RCC 7860 (cell line): ENCODE measurements at places on chromosomes 1 and 21.
A peak's percentile ranks its signal among the peaks of the same experiment; 100 is the strongest.

DNA sequence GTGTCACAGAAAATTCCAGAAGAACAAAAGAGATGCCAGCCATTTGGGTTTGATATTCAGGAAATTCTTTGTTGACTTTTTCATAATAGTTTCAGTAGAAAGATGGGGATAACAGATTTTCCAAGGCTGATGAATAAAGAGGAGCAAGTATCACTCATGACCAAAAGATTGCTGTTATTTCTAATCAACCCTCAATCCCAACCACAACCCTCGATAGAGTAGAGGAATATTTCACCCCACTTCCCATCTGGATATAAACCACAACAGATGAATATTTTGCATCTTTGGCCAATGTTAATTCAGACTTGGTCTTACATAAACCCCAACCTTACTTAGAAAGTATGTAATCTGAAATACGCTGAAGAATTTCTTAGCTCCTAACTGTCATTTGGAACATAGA is 232.4 kb downstream of the SEC16B start:
- no peak for DNase-seq

DNA sequence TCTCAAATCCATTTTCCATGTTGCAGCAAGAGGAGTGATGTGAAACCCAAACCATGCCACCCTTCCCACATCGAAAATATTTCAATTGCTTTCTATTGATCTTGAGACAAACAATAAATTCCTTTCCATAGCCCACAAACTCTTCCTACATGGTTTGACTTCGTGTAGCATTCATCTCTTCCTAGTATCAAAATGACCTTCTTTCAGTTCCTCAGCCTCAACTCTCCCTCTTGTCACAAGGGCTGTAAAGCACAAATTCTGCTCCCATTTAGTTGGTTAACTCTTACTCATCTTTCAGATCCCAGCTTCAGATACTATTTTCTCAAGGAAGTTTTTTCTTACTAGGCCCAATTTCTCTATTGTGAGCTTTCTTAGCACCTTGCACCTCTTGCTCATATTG is 99.0 kb downstream of the ZNF281 start:
- DNase-seq, result no peak

DNA sequence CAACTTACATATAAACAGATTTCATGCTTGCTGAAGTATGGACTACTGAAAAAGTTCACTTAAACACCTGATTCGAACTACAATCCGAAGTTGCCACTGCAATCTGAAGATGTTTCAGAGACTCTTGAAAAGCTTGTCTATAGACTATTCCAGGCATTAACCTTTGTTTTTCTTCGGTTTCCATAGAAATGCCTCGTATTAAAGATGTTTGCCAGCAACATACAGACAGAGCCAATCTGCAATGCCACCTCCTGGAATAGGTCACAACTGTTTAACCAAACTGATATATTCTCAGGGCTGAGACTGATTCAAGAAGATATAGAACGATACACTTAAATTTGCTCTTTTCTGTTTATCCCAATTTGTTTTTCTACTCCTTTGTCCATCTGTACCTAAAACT is 28.9 kb upstream of the DMRTB1 start:
- DNase-seq, result no peak

DNA sequence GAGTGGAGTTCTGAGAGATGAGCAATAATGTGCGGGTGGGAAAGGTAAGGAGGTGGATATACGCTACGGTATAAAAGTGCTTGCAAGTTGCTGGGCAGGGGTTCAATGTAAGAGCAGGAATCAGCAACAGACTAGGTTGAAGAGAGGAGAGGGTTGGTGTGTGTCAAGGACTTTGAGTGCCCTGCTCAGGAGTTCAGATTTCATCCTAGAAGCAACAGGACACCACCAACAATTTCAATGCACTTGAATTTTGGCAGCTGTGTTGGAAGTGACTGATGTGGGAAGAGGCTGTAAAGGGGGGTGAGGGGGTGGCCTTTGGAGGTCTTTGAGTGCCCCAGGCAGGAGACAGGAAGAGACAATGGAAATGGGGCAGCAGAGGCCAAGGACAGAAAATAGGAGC is 57.3 kb downstream of the RHOU start:
- no peak for DNase-seq

DNA sequence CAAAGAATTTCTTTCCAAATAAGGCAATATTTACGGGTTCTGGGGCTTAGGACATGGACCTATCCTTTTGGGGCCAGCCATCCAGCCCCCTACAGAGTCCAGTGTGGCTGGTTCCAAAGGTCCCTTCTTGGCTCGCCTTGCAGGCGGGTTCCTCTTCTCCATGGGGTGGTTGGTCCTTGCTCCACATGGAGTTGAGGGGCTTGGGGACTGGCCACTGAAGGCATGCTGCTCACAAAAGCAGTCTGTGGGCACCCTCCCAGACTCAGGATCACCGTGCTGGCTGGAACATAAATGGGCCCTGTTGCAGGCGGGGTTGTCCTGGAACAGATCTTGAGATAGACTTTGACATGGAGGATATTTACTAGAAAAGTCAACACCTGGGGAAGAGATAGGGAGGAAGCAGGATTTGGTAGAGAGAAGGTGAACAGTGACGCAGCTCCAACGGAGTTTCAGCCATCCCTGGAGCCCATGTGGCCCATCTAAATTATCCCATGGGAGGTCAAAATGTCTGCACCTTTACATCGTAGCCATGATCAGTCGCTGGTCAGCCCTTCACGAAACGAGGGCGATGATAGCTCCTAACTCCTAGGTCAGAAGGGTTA is 39.1 kb upstream of the LRP8 start:
- no peak for DNase-seq

DNA sequence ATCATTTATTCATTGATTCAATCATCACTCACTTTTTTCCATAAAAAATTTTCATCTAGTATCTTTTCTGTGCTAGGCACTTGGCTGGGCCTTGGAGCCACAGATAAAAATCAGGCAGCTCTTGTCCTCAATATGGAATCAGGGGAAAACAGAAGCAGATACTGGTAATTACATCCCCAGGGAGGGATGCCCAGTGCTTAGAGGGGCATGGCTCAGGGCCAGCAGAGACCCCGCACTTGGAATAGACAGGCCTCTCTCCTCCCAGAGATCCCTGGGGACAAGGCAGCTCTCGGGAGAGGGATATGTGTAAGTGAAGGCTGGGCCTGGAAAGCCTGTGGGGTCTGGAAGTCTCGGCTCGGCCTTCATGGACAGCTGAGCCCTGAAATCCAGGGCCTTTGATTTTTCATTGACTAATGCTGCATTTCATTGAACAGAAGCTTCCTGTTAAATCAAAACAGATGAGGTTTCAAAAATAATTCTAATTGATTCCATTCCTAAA is 180.4 kb downstream of the FOXD2 start:
- no peak for DNase-seq

GRCh38 chr1:117059334-117059677 is 820 bp upstream of the TTF2 start:
- DNase-seq, result peak; percentile 9

DNA sequence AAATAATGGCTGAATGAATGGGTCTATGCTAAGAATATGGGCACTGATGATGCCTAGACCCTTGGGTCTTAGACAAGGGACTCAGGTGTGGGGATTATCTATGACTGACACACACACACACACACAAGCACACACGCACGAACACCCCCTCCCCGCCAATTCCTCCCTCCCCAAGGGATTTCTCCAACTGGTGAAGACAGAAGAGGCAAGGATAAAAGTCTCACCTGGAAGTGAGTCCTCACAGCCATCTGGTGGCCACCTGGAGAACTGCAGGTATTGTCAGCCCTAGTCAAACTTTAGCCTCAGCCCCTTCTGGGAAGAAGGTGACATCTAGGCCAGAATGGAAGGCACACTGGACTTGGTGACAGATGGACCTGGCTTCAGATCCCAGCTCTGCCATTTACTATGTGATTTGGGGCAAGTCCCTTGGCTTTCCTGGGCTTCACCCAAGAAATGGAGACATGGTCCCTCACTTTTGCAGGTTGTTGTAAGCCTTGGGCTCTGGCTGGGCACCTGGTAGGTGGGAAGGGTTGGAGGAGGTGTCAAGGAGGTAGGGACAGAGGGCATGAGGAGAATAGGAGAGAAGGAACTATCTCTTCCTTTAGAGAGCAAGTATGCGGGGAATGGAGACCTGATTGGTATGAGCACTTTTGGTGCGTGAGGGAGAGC is 4.0 kb upstream of the GPR3 start:
- peak; percentile 32 for DNase-seq

GRCh38 chr1:173417563-173417962 is 59.6 kb upstream of the PRDX6 start:
- no peak for DNase-seq

DNA sequence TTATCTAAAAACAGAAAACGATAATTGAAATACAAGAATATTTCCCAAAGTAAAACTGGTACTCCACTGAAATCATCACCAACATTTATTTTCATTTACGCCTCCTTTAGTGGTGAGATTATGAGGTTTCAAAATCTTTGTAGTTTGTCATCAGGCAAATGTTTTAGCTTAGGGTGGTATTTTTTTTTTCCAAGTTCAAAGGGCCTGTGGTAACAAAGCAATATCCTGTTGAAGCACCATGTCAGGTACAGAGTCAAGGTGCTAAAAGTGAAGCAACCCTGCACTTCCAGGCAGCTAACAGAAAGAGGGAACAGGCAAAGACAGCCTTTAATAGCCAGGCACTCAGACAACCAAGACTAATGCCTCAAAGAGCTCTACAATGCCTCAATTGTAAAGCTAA is 89.2 kb downstream of the JAK1 start:
- no peak for DNase-seq

DNA sequence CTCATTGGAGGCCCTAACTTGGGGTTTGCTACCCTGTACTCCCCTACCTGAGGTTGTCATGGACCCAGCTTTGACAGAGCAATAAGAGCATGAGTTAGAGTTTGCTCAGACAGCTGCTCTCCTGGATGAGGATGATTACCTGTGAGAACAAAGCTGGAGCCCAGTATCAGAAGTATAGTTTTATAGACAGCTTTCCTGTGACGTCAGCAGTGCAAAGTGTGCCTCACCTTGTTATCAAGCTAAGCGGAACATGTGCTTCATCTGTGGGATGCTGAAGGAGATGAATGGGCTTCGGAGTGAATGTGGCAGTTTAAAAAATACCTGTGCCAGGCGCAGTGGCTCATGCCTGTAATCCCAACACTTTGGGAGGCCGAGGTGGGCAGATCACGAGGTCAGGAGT is 5.4 kb upstream of the WDR47 start:
- no peak for DNase-seq

- DNase-seq, result no peak
These were observed 49.4 kb downstream of the DYRK1A start for GRCh38 chr21:37415939-37416338.

GRCh38 chr1:39528082-39528481 is 36.6 kb downstream of the BMP8A start:
- DNase-seq, result no peak

DNA sequence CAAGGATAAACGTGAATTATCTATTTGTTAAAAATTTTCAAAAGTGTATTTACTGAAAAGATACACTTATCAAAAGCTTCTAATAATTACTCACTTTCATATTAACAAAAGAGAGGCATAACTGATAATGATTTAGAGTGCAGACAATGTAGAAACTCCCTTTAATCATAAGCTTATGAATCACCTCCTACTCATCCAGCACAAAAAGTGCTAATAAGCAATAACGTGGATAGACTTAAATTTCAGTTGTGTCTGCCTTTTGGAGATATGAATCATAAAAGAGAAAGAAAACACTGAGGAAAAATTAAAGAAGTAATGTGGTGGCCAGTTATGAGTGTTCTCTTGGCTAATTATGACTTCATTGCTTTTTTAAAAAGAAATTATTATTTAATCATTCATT is 827.6 kb upstream of the B3GALT2 start:
- DNase-seq, result peak; percentile 18

- DNase-seq, result no peak
These were observed 35.9 kb upstream of the KIF21B start for GRCh38 chr1:201059401-201059800.

DNA sequence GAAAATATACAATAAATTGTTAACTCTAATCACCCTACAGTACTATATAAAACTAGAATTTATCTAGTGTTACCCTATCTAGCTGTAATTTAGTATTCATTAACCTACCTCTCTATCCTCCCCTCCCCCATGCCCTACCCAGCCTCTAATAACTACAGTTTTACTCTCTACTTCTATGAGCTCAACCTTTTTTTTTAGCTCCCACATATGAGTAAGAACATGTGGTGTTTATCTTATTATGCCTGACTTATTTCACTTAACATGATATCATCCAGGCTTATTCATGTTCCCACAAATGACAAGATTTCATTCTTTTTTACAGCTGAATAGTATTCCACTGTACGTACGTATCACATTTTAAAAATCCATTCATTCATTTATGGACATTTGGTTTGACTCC is 46.0 kb upstream of the WARS2 start:
- peak; percentile 50 for DNase-seq

- DNase-seq, result no peak
These were observed 24.8 kb upstream of the KCTD3 start for GRCh38 chr1:215542301-215542700.

- DNase-seq, result no peak
These were observed 6.6 kb upstream of the CALML6 start for GRCh38 chr1:1908506-1908791.

DNA sequence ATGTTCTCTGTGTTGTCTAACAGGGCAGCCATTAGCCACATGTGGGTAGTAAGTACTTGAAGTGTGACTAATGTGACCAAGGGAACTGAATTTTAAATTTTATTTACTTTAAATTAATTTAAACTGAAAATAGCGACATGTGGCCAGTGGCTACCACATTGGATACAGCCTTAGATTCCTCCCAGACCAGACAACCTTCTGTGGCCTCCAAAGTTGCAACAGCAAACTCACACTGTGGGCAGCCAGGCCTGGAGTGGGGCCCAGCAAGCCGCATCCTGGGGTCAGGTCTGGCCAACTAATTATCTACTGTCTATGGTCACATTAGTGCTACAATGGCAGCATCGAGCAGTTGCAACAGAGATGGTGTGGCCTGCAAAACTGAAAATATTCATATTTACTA is 11.7 kb downstream of the EIF2D start:
- no peak for DNase-seq

DNA sequence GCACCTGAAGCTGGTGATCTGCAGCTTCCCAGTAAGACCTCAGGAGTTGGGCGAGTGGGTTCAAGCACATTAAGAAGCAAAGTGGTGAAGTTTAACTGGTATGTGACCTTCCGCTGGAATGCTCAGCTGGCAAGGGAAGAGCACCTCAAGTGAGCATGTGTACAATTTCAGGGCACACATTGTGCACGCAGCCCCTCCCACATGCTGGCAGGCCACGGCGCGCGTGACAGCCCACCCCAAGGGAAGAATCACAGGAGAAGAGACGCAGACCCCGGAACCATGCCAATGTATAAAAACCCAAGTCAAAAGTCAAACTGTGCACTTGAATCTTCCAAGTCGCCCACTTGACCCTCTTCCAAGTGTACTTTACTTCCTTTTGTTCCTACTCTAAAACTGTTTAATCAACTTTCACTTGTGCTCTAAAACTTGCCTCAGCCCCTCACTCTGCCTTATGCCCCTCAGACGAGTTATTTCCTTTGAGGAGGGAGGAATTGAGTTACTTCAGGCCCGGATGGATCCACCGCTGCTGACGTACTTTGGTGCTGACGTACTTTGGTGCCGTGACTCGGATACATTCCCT is 20.0 kb downstream of the LRRC3 start:
- DNase-seq, result no peak
